Activated T-helper 1 cell treated with Interleukin-2 at 50 U/mL for 16 hours (primary cell): ENCODE measurements at places on chromosomes 1 and 21.

DNA sequence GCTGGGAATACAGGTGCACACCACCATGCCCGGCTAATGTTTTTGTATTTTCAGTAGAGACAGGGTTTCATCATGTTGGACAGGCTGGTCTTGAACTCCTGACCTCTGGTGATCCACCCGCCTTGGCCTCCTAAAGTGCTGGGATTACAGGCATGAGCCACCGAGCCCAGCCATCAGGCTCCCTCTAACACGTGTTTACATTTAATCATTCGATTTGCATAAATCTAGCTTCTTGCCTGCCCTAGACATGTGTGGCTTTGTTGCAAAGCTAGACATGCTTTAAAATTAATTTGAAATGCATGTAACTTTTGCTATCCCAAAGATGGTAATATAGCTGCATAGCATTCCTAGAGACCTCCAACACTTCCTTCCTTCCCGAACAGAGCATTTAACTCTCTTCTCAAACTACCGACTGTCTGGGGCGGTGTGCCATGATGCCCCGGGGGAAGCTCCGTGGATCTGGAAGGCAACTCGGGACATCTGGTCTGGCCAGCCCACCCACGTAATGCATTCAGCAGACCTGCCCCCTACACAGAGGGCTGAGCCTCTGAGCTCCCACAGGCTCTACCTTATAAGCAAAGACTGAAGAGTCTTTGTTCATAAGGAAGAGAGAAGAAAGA, 34.6 kb upstream of the NID1 start:
- DNase-seq = no peak

DNA sequence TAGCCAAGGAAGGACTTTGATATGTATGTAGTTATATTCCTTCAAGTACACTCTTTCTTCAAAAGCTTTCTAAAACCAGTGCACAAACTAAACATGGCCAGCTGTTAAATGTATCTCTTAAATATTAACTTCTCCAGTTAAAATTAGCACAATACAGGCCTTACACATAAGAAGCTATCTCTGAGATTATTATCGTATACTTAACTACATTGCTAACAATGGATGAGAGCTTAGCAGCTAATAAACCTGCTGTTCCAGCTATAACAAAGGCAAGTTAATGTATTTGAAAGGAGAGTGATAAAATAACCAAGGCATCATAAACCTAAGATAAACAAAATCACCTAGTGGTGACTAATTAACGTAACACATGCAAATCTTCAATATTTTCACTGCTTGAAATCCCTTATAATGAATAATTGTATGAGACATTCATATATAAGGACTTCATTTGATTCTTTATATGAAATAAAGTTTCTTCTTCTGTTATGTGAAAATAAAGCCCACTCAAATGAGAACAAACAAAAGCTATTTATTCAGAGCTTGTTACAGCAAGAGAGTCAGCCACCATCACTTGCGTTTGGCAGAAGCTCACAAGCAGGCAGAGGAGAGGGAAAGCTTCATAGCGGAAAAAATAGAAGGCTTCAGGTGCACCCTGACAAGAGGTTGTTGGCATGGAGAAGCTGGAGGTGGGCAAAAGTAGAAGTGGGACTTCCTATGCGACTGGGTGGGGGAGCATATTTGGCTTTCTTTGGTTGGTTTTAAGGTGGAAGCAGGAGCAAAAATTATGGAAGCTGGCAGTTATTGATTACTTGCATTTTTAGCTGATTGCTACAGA, 274.1 kb upstream of the CHRM3 start:
- no peak for DNase-seq

DNA sequence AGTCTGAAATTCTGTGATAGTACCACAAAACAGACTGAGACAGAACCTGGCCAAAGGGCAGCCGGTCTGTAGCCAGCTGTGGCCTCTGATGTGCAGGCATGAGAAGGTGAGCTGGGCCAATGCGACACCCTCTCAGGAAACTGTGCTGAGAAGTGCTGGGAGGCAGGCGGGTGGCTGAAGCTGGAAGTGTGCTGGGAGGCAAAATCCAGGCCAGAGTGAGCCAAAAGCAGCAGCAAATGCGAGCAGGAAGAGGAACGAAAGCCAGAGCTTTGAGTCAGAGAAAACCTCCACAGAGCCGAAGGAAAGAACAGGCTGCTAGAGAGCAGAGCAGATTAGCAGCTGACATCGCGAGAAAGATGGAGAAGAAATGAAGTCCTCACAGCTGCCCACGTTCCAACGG, 10.2 kb upstream of the ATP13A2 start:
- DNase-seq = no peak

- no peak for DNase-seq
Measured at GRCh38 chr1:229033480-229033879, 237.4 kb upstream of the RAB4A start.

DNA sequence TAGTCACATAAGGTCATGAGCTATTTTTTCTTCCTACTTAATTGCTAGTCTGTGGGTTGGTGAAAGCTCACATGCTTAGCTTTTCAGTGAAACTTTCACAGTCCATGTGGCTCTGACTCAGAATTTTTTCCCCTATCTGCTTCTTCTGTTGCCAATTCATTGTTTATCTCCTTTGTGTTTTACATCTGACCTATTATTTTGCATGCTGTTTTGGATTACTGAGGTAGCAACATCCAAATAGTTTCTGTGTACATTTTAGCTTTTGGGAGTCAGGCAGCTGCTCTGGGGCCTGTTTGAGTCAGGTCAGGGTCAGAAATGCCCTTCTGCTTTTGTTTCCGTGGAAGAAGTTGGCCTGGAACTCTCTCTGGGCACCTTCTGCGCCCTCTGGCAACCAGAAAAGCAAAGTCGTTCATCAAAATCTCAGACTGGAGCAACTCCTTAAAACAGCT, 40.0 kb downstream of the ROR1 start:
- DNase-seq = no peak
